ENCODE measurements at places on chromosomes 7 and 10. TPM values are rescaled to one million over a fixed set of nuclear protein-coding genes. Genes with fewer than 3 reads are reported as not detected.

GRCh38 chr7:50305583-50306493, 1.3 kb downstream of the IKZF1 start:
- no peak for DNase-seq

The ADGRA1 gene
- total RNA-seq, result not detected

- DNase-seq, result no peak
These were observed 18.7 kb downstream of the SLC25A13 start for GRCh38 chr7:96303105-96303685.

The ITGA8 gene
- total RNA-seq, result 33.9 TPM

The SEPTIN7 gene
- total RNA-seq, result 202 TPM

The NKX2-3 gene
- 0.26 TPM for total RNA-seq

DNA sequence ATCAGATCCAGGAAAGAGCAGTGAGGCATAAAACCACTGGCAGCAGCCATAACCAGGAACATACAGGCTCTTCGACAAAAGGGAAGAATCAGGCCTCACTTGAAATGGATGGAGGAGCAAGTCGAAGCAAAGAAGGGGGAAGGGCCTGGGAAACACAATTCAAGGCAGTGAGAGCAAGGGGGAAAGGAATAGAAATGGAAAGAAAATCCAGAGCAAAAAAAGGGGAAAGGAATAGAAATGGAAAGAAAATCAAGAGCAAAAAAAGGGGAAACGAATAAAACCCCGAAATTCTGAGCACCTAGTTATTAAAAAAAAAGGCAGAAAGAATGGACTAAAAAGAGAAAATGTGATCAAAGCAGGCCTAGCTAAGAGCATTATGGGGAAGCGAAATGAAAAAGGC, 24.1 kb upstream of the PRKAR2B start:
- DNase-seq, result no peak

DNA sequence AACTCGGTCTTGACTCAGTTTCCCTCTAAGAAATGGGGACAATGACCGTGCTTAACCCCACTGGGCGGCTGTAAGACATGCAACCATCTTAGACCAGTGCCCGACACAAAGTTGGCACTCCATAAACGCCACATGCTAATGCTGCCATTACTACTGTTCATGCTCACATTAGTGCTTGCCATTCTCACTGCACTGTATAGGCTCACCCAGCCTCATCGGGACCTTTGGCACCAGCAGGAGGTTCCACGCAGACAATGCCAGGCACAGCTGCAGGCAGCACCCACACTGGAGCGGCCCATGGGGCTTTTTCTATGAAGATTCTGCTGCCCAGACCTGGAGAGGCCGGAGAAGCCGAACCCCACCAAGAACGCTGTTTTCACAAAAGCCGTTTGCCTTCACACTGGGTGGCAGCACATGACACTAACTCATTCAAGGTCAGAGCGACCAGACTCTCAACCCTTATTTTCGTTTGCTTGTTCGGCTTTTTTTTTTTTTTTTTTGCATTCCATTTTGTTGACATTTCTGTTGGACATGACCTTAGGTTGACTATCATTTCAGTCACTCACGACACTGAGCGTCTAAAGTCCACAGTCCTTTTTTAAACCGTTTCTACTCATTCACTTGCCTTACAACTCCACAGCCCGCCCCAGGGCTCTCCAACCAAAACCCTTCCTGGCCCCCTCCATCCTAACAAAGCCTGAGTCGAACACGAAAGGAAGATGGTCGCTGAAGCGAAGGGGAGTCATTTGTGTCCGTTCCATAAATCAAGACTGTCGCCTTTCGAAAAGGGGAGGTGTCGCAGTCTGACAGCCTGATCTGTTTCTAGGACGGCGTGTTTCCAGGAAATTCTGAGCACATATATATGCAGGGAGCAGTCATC, 124.4 kb upstream of the RNF32 start:
- DNase-seq, result no peak

Data from upper lobe of right lung (tissue), 1 donor.